ENCODE measurements at places on chromosomes 16 and 17.

- DNase-seq, result no peak
Measured at GRCh38 chr16:47787696-47788095, 326.6 kb downstream of the PHKB start.

- no peak for DNase-seq
Measured at GRCh38 chr17:14752011-14752410, 451.1 kb downstream of the HS3ST3B1 start.

DNA sequence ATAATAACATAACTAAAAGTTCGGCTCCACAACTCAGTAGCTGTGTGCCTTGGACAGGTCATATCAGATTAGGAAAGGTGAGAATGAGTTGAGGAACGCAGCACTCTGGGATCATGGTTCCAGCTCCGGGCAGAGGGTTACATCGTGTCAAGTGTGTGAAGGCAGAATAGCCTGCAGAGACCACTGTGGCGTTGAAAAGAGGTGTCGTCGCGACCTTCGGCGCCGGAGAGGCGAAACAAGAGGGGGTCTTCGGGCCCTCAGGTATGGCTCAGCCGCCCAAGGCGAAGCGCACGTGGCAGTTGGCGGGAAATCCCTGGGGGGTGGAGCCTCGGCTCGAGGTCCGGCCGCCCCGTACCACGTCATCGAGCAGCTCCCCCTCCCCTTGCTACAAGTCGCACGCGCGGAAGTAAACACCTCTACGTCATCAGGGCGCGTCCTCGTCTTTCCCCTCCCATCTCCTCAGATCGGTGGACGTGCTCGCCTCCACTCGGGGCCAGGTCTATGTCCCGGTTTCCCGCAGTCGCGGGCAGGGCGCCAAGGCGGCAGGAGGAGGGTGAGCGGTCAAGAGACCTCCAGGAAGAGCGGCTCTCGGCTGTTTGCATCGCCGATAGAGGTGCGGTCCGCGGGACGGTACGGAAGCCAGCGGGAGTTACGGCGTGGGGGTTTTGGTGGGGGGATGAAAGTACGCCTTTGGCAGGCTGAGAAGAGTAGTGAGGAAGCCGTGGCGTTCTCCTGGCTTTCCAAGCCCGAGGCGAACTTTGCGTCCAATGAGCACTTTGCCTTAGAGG, at the start of gene DHX40:
DHX40 (plus strand) TSS at position 440 of the 788 bp plus-strand sequence; CDS start at position 502, 62 bp downstream.
- peak; percentile 90 for DNase-seq

DNA sequence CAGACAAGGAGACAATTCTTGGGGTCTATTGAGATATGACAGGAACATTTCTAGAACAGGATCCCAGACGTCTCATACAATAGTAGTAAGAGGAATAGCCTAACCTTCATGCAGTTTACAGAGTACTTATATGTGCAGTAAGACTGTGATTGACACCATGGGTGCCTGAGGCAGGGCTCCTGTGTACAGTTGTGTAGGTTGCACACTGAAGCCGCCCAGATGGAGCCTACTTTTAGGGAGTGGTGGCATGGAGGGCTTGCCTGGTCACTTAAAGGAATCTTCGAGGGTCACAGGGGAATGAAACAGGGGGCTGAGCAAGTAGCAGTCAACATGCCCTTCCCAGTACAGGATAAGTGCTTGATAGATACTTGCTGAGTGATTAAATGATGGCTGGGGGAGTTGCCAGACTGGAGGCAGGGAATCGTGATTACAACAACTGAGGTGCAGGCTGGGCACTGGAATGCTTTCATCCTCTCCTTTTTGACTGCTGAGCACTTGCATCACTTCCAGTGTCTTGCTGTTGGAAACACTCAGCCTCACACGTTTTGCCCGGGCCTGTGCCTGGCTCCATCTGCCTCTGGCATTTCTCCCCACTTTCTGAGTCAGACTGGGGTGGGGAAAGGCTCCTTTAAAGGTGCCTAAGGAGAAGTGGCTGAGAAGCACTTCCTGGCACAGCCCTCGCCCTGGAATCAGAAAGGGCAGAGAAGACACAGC, 71.0 kb downstream of the COPRS start:
- DNase-seq, result no peak

DNA sequence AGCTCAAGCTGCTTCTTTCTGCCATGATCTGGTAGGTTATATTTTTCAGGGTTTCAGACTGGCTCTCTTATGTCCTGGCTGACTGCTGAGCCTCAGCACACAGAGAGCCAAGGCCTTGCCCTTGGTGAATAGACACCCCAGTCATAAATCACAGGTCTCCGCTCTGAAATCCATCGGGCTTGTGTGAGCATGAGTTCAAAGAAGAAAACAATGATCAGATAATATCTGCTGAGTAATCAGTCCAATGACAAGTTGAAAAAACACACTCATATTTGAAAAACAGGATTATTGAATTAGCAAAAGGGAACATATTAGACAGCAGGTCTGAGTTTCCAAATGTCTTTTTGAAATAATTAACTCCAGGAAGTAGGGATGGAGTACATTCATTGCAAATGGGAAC, 51.1 kb upstream of the NDRG4 start:
- DNase-seq, result no peak

DNA sequence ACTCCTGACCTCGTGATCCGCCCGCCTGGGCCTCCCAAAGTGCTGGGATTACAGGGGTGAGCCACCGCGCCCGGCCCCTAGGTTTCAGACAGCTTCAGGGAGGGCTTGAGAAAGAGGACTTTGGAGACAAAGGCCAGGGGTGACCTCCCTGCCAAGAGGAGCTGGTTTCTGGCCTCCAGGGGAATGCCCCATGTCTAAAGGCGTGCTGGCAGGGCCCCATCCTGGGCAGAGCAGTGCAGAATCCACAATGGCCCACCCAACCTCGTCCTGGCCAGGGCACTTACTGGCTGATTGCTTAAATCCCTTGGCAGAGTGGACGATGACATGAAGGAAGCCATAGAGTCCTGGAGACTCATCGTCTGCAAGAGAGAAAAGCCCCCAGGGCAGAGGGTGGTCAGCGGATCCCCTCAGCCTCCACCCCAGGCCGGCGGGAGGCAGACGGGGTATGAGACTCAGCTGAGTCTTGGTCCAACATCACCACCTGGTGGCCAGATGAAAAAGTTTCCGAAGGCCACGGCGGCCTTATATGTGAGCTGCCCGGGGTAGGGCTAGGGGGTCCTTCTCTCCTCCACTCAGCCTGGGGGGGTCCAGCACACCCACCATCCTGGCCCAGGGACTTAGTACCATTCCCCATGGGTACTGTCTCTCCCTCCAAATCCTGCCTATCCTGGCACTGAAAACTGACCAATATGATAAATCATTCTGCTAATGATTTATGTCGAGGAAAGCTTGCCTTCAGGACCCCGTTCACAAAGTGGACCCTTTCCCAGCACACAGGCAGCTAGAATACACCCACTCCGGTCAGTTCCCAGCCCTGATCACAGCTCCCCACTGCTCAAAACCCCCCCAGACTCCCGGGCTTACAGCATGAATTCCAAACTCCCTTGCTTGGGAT, 59.1 kb downstream of the TIMM22 start:
- peak; percentile 28 for DNase-seq

DNA sequence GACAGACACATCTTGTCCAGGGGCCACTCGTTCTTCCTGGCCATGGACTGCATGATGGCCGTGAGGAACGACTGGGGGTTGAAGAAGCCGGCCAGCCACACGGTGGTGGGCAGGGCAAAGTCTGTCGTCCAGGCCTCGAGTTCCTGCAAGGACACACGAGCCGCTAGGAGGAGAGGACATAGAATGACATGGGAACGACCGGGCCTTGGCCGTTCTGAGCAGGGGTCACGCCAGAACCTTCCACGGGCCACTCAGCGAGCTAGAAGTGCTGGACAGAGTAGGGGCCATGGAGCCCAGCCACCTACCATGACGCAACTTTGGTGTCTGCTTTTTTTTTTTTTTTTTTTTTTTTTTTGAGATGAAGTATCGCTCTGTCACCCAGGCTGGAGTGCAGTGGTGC, 47.0 kb downstream of the PGS1 start:
- no peak for DNase-seq

GRCh38 chr16:1291576-1291974, 17.9 kb upstream of the UBE2I start:
- no peak for DNase-seq

DNA sequence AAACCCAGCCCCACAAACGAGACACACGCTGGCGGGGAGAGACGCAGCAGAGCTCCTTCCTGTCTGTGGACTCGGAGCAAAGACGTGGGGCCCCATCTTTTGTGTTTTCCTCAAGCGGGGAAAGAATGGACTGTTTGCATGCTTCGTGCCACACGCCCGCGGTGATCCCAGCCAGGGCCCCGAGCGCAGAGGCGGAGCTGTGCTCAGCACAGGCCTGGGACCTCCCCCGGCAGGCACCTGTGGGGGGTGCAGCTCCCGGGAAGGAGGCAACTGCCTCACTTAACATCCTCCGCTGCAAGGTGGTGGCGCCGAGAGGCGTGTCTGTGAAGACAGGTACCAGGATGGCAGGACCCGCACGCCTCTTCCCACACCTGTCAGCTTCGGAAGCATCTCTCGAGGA, 19.1 kb downstream of the TRARG1 start:
- no peak for DNase-seq

DNA sequence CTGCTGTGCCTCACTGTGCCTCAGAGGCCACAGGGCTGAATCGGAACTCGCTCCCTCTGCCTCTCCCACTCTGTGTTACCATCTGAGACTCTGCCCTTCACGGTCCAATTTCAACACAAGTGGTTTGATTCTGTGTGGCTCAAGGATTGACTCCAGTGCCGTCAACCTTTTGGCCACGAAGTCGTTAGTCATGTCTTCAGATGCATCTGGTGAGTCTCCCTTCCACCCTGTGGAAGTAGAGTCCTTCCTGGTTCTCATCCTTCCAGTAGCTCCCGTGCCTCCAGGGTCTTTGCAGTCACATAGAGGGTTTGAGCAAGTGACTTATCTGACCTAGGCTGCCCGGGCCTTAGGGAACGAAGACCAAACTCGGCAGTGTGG, 51.2 kb downstream of the PGS1 start:
- DNase-seq, result no peak

DNA sequence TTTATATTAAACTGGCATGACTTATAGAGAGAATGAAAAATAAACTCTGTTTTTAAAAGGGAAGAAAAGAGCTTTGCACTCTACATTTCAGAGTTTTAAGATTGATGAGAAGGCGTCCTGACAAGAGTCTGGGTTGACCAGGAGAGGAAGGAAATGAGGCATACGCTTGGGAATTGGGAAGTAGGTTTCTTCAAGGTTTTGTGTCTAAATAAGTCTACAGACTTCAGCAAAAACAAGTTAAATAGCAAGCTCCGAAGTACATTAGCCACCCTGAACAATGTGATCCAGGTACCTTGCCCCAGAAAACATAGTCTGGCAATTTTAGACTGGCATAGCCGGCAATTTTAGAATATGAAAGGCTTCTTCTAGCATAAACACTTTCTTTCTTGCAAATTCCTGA, 28.5 kb upstream of the CCDC182 start:
- no peak for DNase-seq

- DNase-seq, result no peak
Measured at GRCh38 chr16:47599512-47599911, 138.4 kb downstream of the PHKB start.

DNA sequence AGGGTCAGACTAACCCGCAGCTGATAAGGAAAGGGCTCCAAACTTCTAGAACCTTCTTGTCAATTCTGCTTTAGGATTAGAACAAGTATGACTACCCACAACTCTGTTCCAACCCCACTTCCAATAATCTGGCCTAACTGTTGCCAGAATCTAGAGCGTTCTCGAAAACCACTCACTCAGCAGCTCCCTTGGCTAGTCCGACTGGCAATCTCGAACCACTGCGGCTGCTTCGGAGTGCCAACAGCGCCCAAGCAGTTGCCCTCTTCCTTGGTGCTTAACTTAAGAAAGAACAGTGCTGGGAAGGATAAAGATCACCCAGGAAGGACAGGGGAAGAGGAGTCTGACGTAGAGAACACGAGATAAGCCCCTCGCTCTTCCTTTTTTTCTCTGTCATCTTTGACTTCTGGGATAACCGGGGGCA, 818 bp downstream of the DNAJC7 start:
- no peak for DNase-seq

- DNase-seq, result no peak
Measured at GRCh38 chr16:53058882-53059281, 4.1 kb downstream of the CHD9 start.

DNA sequence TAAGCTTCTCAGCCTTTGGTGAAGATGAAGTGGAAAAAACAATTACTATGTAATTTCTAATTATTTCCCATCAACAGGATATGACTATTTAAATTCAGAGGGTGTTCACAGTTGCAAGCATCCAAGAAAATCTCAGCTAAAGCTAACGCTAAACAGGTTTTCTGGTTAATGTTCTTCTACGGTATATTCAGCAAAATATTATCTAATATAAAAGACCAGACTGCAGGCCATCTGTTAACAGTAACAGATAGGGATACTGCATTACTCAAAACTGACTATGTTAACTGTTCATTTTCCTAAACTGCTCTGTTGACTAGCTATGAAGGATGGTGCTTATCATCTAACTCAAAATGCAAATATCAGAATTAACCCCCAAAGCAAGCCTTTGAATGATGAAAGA, 32.8 kb downstream of the GLG1 start:
- no peak for DNase-seq

GRCh38 chr17:50386510-50386909, 10.8 kb downstream of the LRRC59 start:
- DNase-seq, result no peak

- DNase-seq, result no peak
Measured at GRCh38 chr17:51319186-51319585, 58.8 kb downstream of the UTP18 start.

DNA sequence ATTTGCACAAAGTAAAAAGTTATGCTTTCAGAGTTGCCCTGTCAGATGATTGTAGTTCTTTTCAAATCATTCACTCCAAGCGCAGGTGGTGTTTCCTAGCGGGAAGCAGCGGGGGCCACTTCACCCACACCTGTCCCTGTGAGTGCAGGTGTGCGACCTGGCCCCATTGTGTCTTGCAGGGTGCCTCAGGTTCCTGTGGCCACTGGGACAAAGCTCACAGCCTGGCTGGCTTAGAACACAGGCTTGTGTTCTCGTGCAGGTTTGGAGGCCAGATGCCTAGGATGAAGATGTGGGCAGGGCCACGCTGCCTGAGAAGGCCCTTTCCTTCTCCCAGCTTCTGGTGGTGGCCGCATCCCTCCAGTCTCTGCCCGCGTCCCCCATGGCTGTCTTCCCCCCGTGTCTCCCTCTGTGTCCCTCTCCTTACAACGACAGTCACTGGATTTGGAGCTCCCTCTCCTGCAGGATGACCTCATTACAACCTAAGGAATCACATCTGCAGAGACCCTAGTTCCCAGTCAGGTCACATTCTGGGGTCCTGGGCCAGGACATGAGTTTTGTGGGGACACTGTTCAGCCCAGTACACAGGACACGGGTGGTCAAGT, 90.5 kb downstream of the NPIPB11 start:
- no peak for DNase-seq

DNA sequence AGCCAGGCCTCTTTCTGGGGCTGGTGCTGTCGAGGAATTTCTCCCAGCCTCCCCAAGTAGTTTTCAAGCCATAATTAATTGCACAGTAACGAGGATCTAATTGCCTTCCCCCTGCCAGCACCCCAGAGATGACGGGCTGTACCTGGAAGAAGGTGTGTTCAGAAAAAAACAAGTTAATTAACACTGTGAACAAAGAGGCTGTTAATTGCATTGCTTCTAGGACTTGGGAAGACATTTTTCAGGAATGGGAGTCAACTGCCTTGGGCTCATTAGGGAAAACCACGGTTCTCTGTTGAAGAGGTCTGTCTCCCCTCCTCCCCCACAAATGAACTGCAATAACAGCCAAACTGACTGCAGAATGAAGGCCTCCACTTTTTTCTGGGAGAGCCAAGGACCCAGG, 176.7 kb downstream of the CCT6B start:
- no peak for DNase-seq

GRCh38 chr16:28298511-28298878, 6.2 kb downstream of the SBK1 start:
- DNase-seq, result no peak

Measured in activated gamma-delta T cell treated with Interleukin-2 at 50 U/mL for 16 hours (primary cell).